ENCODE measurements at places on chromosomes 5 and 9. TPM values are rescaled to one million over a fixed set of nuclear protein-coding genes. Genes with fewer than 3 reads are reported as not detected.

NXNL2 gene
- total RNA-seq, result not detected

C5orf52 gene
- not detected for total RNA-seq

CNTLN gene
- 1.9 TPM for total RNA-seq

ABLIM3 gene
- total RNA-seq, result not detected

GRCh38 chr9:133347985-133348717 lies at the start of the genes MED22 and RPL7A:
MED22 (minus strand) TSS chr9:133348131; CDS start chr9:133346662, 1,469 bp downstream.
RPL7A (plus strand) TSS chr9:133348218; CDS start chr9:133348244, 26 bp downstream.
- peak; percentile 95 for DNase-seq

GRCh38 chr5:96702503-96703383 lies 40.6 kb downstream of the CAST start:
- DNase-seq, result peak; percentile 73

DNA sequence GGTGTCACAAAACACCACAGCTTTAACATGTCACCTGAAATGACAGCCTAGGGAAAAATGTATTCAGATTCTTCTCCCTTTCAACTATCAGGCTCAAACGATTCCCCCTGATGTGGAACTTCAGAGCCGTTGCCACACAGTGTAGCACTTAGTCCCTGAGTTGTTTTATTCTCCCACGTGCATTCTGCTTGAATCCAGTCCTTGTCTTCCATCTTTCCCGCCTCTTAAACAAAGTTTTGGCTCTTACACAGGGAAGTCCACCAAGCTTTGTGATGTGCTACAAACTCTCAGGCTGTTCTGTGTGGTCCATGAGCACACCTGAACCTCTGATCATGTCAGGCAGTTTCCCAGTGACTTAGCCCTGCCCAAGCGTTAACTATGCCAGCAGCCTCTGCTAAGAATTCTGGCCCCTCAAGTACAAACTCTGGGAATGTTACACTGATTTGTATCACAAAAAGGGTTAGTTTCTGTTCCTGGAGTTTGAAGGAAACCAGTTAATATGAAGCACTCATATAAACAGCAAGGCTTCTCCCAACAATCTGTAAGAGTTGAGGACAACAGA lies 45.8 kb upstream of the RNF38 start:
- DNase-seq, result no peak

GRCh38 chr5:56814963-56815657 lies at the start of gene MAP3K1:
MAP3K1 (plus strand) TSS chr5:56815549; CDS start chr5:56815574, 25 bp downstream.
- DNase-seq, result peak; percentile 80

- DNase-seq, result peak; percentile 32
Measured at GRCh38 chr5:95718203-95718602, 12.9 kb upstream of the RHOBTB3 start.

- peak; percentile 18 for DNase-seq
Measured at GRCh38 chr5:133460172-133460758, 152.1 kb downstream of the FSTL4 start.

DNA sequence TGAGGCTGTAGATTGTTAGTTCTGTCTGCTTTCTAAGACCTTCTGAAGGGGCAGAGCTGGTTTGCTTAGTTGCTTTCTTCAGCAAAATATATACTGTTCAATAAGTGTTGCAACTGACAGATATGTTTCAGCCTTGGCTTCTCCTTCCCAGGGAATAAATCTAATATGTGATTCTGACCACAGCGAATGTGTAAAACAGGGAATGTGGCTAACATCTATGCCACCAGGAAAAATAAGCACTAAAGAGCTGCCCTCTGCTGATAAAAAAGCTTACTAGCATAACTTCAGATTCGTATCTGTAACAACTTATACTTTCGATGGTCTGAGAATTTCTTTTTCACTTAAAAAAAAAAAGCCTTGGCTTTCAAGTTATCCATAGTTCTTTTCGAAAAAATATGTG lies 13.0 kb upstream of the OSMR start:
- no peak for DNase-seq

- no peak for DNase-seq
Measured at GRCh38 chr5:181153814-181154213, 6.4 kb downstream of the OR2V2 start.

GRCh38 chr9:98187926-98188325 lies 4.5 kb downstream of the CORO2A start:
- no peak for DNase-seq

DNA sequence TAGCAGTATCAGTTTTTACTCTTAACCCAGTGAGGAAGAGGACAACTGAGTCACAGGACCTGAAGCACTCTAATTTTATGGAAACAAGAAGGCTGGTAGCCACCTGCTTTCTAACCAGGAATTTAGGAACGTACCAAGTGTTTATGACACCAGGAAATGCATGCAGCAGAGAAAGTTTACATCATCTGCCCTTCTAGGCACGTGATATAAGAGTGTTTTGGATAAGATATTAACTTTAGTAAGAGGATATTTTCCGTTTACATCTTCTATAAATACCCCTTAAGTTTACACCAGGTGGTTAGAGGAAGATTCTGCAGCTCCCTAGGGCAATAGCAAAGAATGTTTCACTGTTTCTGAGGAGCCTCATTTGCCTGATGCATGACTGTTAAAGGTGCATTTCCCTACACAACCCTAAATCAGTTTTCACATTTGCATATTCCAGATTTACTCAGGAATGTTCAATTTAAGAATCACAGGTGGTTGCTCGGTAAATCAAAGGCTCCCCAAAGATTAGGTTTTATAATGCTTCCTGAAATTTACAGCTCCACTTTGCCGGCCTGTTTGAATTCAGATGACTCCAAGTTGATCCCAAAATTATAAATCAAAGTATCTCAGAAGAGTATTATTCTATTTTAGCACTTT lies 1.8 kb downstream of the TSC1 start:
- DNase-seq, result no peak

DNA sequence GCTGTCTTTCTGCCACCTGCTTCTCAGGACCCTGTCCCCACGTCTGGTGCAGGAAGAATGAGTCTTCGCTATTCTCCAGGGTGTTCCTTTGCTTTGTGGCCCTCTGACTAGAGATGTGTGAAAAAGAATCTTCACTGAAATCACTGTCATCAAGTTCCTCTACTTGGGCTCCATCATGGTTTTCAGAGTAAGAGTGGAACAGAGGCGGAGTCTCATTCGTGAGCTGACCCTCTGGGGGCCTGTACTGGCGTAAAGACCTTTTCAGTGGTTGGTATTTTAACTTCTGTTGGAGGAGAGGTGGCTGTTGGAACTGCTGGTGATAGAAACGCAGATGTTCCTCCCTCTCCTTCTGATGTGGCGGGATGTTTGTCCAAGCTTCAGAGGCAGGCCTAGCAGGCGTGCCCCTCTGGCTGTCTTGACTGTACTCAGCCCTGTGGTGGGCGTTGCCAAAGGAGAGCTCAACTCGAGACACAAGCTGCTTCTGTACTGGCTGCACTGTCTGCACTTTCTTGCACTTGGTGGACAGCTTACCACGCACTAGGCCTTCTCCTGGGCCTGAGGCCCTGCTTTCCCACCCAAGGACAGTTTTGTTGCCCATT lies 72.0 kb downstream of the KIF24 start:
- DNase-seq, result peak; percentile 44

DNA sequence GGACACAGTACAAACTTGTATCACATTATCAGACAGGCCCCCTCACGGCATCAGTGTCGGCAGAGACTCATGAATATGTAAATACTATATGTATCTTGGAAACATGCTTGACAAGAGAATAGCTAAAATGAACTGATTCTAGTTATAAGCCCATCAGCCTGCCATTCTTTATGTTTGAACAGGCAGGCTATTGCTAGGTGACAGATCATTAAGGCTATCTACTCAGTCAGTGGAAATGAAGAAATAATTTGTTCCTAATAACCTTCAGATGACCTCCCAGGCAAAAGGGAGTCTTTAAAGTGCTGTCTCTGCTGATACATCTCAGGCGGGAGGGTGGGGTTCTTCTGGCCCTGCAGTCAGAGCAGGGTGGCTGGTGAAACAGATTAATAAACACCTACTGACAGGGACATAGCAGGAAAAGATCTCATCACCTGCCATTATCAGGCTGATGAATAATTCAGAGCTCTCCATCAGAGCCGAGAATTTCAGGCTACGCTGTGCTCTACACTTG lies 394.2 kb downstream of the RASEF start:
- DNase-seq, result no peak

All from activated CD4-positive, alpha-beta T cell treated with anti-CD3 and anti-CD28 coated beads, Interleukin-2, amount 10 ng/mL, durations not matched to agents 7 days and 5 days (primary cell).